ENCODE measurements at places on chromosomes 3 and 15.
A peak's percentile ranks its signal among the peaks of the same experiment; 100 is the strongest.

DNA sequence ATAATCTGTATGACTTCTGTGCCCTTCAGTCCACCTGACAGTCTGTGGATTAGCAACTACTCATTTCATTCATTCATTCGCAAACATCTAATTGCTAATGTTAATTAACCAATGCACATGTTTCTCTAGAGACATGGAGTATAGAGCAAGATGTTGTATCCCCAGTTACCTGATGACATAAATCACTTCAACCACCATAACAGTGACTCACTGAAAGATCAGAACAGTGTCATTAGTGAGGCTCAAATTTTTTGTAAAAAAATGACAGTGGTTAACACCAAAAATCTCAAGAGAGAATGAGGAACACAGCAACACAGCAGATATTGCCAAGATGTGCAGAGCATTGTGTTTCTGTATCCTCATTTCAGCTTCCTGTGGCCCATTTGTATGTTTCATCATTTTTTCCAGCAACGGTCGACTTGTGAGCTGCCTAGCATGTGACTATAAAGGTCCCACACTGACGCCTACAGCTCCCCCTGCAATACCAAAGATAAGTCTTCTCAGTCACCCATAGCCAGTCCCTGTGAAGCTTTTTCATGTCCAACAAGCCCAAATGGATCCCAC, 3.7 kb upstream of the PLD1 start:
- no peak for DNase-seq

DNA sequence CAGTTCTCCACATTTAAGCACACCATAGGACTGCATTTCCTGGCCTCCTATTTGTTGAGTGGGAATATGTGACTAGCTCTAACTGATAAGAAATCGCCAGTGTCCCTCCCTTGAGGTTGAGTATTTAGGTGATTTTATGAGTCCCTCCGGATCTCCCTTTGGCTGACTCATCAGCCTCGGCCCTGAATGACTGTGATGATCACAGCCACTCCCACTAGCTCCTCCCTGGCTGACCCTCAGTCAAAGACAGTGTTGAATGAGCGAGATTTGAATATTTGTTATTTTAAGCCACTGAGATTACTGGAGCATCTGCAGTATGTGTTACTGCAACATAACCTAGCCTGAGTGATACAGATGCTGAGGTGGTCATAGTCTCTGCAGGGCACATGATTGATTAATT, 515.3 kb downstream of the EPHB1 start:
- DNase-seq = no peak

GRCh38 chr15:55289011-55289745, 435 bp downstream of the RAB27A start:
- no peak for DNase-seq

- DNase-seq = no peak
Measured at GRCh38 chr15:64698823-64699222, 76.6 kb downstream of the RBPMS2 start.

DNA sequence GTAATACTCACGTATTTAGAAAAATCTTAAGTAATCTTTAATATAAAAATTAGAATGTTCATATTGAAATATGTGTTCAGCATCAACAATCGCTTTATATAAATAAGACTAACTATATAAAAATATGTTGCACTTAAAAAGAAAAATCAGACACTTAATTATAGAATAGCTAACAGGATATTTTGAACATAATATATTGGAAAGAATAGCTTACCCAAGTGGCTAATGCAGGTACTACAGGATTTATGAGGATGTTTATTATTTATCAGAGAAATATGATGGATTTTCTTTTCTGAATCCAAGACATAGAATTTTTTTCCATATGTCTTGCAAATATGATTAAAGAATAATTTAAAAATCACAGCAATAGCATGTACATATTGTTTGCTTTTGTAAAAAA, 567.9 kb upstream of the GBE1 start:
- DNase-seq = no peak

DNA sequence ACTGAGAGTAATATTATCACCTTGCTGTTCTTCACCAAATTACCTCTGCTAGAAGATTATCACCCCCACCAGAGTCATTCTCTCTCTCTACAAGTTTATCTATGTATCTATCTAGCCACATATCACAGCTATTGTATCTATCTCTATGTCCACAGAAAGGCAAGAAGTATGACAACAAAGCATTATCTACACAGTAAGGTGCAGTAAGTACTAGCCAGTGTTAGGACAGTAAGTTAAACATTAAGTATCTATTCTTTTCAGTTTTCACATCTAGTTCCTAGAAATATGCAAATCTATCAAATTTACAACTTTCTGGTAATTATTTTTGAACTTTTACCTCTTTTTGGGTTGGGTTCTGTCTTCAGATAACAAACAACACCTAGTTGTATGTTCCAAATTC, 26.5 kb upstream of the XXYLT1 start:
- DNase-seq = no peak

DNA sequence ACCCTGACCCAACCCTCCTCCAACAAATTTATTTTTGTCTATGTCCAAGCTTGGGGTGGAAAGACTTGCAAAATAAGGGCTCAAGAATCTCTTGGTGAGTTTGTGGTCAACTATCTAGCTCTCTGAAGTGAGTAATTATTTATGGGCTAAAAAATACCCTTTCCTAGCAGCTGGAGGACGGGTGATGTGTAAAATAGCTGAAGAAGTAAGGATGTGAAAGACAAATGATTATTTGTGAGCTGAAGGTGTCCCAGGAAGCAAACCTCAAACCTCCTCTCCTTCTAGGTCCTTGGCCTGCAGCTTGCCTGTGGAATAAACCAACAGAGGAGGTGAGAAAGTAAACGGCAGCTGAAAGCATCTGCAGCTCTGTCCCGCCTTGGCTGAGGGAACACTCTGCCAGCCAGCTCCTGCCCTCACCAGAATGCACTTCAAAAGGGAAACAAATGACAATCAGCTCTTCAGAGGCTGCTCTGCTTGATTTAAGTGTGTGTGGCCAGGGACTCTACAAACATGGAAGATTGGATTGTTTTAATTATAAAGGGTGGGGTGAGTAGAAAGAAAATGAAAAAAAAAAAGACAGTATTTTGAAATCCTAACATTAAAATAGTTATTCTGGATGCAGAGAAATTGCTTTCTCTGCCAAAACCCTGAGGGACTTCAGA, 60.3 kb downstream of the TM4SF4 start:
- peak; percentile 94 for DNase-seq

DNA sequence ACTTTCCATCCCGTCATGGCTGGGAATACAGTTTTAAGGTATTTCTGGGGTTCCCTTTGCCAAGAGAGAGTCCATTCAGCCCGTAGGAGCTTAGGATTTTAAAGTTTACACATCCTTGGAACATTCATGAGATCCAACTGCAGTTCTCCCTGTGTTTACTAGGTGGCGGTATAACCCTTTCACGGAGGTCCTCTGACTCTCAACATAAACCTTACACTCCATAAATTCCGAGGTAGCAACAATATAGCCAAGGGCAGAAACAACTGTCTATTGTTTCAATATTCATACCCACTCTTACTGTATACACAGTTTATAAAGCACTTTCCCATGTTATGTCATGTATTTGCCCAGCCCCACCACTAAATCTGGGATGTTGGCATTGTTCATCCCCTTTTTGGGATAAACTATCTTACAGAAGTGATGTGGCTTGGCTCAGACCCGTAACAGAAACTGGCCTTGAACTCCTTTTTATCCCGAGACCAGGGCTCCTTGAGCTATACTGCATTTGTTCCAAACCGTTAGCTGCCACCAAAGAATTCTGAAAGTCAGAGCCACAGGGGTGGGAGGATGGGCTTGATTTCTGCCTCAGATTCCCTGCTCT, 69.2 kb upstream of the COL6A5 start:
- peak; percentile 1 for DNase-seq

DNA sequence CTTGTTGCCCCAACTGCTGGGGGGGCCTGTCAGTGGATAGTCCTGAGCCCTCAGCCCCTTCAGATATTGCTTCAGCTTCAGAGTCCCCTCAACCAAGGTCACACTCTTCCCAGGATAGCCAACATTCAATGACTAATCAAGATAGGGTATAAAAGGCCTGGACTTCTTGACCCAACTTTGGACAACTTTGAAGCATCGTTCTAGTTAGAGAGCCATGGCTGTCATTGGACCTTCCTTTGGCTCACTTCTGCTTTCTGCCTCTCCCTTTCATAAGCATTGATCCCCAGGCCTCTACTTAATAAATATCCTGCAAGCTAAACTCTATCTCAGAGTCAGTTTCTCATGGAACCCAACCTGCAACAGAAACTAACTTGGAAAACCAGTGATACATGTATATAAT, 31.3 kb upstream of the DCLK3 start:
- DNase-seq = no peak

- DNase-seq = no peak
Measured at GRCh38 chr15:48976444-48977088, 12.8 kb upstream of the SHC4 start.

DNA sequence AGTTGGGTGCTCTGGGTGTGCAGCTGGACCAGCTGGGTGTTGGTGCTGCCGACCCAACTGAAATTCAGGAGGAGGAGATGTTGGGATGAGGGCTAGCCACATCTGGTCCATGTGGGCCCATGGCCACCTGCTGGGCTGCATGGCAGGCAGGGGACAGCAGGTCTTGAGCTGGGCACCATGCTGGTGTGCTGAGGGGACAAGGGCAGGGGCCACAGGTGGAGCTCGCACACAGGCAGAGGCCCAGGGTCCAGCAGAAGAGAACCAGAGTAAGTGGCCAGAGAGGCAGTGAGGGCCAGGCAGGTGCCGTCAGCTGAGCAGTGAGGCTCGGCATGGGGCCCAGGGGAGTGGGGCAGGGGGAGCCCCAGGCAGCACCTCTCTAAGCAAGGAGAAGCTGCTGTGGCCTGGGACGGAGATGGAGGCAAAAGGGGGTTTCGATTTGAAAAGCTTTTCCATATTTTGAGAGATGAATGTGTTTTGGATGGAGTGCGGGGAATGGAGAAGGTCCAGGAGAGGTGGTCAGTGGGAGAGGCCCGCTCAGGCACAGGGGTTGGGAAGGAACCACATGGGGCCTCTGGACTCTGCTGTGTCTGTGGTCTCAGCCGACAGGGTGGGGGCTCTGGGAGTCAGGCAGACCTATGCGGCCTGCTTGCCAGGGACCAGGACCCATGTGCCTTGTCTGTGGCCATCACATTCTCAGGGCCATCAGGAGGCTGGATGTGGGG, 30.5 kb upstream of the PLXNA1 start:
- DNase-seq = no peak

DNA sequence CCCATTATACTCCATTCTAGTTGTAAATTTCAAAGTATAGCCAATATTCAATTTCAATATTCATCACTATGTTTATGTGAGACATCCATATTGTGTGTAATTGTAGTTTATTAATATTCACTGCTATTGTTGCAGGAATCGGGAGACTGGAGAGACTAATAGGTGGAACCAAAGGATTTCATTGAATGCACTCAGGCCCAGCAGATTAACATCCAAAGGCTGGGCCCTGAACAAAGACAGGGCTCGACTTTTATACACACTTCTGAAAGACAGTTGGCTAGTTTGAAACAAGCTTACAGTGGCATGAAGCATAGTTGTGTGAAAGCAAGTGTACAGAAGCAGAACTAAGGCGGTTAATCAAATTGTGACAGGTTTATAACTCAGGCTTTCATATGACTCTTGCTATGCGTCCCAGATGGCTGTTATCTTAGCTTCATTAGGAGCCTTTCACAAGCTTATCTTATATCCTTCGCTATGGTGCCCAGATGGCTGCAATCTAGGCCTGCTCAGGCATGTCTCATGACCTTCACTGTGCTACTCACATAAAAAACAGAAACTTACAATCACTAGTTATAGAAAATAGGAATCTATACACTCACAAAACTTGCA, 1038.8 kb upstream of the EPHA6 start:
- no peak for DNase-seq

DNA sequence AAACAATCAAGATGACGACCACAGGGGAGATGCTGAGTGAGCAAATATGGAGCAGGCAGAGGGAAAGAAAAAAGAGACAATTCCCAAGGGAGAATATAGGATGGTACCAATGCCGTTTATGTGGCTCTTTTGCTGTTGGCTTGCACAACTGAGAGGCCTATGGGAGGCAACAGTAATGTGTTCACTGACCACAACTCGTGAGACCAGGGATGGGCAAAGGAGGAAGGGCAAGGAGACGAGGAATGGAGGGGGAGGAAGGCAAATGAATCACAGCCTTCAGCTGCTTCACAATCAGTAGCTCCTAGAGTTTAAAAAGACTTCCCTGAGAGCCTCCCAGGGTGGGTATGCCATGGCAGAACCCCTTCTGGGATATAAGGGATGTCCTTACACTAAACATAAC, 131.5 kb downstream of the SLC9A9 start:
- no peak for DNase-seq

DNA sequence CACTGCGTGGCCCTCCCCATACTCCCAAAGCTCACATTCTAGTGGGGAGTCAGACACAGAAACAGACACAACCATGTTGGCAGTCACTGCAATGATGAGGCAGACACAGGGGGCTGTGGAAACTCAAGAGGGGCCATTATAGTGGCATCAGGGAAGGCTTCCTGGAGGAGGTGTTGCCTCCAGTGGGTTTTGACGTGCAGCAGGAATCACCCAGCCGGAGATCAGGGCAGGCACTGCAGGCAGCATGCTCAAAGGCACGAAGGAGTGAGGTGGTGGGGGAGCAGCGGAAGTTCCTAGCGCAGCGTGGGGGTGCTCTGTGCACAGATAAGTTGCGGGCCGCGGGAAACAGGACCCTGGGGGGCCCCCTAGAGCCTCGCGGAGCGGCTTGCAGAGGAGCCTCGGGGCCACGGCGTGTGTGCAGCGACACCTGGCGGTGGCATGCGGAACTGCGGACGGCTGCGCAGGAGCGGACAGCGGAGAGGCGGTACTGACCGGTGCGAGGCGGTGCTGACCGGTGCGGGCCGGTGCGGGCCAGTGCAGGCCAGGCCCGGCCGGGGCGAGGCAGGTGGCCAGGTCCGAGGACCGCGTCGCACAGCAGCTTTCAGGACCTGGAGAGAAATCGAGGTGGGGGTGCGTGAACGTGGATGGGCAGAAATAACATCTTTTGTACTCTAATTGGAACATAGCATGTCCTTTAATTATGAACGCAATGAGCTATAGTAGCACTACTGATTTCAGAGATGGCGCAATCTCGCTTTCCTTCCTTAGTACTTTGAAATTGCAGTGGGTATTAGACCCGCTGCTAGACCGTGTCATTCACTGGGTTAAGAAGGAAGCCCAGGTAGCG, 101.5 kb downstream of the FBLN2 start:
- DNase-seq = no peak

- DNase-seq = no peak
Measured at GRCh38 chr3:136545664-136546268, 206.4 kb downstream of the STAG1 start.

DNA sequence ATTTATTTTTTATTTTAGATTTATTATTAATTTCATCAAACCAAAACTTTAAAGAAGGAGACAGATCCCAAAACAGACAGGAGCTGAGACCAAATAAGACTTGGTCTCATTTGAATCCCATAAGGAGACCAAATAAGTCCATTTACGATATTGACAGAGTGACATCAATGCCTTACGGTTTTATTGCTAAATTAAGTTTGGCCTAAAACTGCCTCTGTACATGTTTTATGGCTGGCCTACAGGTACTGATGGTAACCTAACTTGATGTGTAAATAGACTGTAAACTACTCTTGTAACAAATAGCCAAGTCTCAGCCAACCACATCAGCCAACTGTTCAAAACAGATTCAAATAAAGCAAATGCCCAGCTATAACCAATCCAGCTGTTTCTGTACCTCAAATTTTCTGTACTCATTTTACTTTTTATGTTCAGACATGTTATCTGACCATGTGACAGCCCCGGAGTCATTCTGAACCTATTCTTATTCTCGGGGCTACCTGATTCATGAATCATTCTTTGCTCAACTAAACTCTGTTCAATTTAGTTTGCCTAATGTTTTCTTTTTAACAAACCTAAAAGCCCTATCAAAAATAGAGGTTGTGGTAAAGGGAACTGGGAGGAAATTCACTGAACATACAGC, 89.4 kb upstream of the CDAN1 start:
- no peak for DNase-seq

- no peak for DNase-seq
Measured at GRCh38 chr15:100729461-100729860, 127.1 kb downstream of the ASB7 start.

All from NCI-H2029 treated with DMSO at 0.1 percent for 48 hours (cell line).